Activated gamma-delta T cell treated with anti-CD3 and anti-CD28 coated beads, Interleukin-2, amount 50 U/mL, for 16 hours (primary cell): ENCODE measurements at places on chromosomes 1 and 21.

GRCh38 chr1:78032996-78033796 lies 12.6 kb upstream of the GIPC2 start:
- no peak for DNase-seq

- no peak for DNase-seq
Measured at GRCh38 chr1:226403201-226404034, 4.5 kb downstream of the PARP1 start.

DNA sequence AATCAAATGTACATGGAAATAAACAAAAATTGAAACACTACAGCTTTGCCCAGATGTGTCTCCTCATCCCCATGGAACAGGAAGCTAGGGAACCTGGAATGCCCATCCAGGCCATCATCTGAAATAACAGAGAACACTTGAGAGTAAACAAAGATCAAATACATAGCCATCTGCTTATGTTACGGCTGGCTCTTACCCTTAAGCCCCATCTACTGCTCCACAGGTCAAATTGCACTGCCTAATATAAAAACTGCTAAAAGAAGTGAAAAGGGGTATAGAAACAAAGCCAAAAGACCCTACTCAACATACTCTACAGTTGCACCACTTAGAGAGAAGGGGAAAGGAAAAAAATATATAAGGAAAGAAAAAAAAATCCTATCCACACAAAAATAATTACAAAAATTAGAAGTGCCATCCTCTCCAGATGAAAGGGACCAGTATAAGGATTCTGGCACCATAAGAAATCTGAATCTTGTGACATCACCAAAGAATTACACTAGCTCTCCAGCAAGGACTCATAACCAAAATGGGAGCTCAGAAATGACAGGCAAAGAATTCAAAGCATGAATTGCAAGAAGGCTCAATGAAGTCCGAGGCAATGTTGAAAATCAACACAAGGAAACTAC lies 26.9 kb downstream of the OR6Y1 start:
- no peak for DNase-seq

- DNase-seq: no peak
Measured at GRCh38 chr1:12049616-12050015, 13.5 kb upstream of the TNFRSF8 start.

DNA sequence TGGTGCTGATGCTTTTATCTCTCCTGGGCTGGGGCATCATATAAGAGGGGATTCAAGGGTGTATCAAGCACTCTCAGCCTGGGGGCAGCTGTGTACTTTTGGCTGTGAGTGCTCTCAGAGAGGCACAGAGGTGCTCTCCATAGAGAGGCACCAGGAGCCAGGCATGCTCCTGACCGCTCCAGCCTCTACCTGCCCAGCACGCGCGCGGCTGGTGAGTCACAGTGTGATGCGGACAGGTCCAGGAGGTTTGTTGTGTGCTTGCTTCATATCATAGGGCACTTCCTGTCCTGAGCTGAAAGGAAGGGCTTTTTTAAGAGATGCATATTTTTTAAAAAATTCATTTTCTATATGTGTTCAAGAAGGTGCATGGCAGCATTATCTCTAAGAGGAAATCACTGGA lies 93.6 kb upstream of the BCAR3 start:
- DNase-seq: no peak

- no peak for DNase-seq
Measured at GRCh38 chr1:107689733-107690132, 275.2 kb downstream of the VAV3 start.

DNA sequence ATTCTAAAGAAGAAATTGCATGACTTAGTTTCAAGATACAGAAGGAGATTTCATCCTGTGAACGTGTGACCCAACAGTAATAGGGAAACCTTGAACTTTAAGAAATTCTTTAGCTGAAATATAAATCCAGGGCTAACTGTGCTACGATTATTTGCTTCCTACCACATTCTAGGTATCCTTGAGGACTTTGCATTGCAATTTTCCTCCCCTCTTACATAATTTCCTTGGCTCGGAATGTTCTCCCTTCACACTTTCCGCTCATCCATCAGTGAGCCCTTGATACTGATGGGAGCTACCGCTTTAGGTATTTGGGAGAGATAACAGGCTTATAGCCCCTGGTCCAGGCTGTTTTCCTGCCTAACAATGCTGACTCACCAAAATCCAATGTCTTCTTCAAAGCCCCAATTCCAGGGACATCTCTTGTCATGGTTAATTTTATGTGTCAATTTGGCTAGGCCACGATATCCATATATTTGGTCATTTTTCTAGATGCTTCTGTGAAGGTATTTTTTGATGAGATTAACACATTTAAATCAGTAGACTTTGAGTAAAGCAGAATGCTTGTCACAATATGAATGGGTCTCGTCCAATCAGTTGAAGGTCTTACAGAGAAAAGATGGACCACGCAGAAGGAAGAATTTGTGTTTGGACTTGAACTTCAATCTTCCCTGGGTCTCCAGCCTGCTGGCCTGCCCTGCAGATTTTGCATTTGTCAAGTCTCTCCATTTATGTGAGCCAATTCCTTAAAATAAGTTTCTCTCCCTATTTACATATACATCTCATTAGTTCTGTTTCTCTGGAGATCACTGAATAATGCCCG lies 121.2 kb downstream of the PTPN14 start:
- DNase-seq: no peak

DNA sequence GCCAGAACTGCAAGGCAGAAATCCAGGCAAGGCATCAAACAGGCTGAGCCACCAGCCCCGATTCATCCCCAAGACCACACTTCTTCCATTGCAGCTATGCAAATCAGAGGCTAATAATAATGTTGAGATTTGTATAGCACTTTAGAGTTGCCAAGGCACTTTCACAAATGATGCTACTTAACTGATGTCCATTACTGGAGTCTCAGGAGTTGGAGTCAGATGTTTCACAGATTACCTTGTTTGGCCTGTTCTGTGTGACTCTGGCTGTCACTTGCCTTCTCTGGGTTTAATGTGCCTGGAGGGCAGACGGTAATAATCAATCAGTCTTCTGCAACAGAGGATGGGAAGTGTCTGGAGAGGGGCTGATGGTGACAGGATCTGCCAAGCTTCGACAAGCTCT lies 40.8 kb upstream of the MPZL1 start:
- no peak for DNase-seq

DNA sequence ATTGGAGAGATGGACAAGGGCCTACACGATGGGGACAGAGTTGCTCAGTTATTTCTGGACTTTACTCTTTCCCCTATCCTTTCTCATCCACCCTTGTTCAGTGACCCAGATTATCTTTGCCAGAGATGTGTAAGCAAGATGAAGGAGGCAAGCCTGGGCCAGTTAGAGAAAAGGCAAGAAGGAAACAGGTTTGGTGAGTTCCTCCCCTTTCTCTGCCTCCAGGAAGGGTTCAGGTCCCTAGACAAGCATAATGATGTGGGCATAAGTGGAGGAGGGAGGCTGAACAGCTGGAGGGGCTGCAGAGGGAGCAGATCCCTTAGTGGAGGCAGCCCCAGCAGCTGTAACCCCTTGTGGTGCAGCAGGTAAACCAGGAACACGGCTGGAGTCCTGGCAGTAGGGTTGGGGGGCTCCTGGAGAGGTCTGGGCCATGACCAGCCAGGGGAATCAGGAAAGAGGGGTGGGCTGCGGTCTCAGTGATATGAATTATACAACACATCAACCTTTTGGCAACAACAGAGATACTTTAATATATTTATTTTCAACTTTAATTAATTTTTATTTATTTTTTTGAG lies 9.2 kb upstream of the CDC42 start:
- no peak for DNase-seq

- no peak for DNase-seq
Measured at GRCh38 chr1:206422525-206422924, 47.8 kb upstream of the IKBKE start.

- no peak for DNase-seq
Measured at GRCh38 chr1:93798291-93798690, 80.7 kb downstream of the DNTTIP2 start.

DNA sequence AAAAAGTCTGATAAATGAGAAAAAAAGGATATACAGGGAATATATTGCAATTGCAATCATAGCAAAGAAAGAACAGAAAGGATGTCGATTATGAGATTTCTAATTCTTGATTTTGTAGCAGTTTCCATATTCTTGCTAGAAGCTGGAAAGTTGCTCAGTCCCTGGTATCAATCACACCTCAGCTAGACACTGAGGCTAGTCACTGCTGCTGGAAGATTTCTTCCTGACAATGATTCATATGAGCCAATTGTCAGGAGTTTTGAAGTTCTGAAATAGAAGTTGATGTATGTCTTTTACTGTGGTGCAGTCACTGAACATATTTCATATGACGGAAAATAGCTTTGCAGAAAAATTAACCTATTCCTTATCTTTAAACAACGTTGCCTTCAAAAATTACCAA lies 208.4 kb upstream of the C1orf105 start:
- DNase-seq: no peak

DNA sequence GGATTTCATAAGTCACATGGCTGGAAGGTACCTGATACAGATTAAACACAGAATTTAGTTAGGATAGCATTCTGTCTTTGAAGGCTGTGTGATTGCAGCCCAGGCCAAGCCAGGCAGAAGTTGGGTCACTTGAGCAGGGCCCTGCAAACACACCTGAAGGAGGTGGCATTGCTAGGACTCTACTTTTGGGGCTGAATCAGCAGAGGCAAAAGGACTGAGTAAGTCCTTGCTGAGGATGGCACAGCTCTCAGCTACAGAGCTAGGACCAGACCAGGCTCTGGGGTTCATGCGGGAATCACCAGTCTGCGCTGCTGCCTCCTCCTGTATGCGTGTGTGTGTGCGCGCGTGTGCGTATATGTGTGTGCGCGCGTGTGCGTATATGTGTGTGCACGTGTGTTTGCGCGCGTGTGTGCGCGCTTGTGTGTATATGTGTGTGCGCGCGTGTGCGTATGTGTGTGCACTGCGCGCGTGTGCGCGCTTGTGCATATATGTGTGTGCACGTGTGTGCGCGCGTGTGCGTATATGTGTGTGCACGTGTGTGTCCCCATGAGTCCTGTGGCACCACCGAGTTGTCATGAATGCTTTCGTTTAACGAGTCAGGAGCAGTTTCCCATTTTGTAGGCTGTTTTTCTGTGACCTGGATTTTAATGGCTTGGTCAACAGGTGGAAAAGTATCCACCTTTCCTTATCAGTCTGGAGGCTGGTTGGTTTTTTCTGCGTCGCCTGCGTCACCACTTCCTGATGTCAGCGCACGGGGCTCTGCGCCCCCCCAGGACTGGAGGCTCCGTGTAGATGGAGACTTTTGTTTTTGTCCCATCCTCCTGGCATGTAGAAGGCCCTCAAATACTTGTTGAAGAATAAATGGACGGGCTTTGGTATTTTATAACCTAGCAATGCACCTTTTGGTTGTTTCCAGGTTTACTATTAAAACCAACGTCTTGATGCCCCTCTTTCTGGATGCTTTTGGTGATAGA lies 34.7 kb downstream of the ADARB1 start:
- no peak for DNase-seq

GRCh38 chr1:114510274-114511031 lies 550 bp downstream of the TRIM33 start:
- DNase-seq: no peak

DNA sequence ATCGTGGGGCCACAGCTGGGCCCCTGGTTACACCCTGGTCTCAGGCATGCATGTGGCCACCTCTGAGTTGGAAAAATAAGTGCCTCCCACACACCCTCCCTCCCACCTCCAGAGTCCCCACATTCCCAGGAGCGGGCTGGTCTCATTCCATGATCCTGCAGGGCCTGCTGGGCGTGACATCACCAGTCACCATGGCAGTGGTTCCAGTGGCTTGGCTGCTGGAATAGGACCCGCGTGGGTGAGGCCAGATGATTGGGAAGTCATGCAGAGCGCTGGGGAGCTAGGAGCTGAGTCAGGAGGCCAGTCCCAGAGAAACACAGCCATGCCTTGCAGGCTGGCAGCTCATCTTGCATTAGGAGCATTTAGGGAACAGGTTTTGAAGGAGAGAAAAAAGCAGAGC lies 125.4 kb upstream of the TMEM51 start:
- DNase-seq: no peak

GRCh38 chr1:172359491-172359999 lies 60.9 kb upstream of the C1orf105 start:
- DNase-seq: no peak

- DNase-seq: no peak
Measured at GRCh38 chr1:61518670-61519400, 206.1 kb downstream of the TM2D1 start.

DNA sequence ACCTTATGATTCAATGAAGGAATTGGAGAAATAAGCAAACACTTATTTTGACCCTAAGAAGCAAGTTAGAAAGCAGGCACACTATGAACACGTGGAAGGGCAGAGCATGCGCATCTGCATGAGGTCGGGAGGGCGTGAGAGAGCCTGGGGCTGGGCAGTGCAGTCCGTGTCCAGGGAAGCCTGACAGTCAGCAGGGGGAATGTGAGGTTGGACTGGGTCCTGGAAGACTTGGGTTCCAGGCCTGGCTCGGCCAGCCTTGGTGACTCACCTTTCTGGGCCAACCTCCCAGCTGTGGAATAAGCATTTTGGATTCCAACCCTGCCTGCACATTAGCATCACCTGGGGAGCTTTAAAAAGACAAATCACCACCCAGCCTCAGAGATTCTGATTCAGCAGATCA lies 26.6 kb upstream of the LMX1A start:
- no peak for DNase-seq

GRCh38 chr1:60904099-60904851 lies 178.1 kb upstream of the NFIA start:
- DNase-seq: no peak

DNA sequence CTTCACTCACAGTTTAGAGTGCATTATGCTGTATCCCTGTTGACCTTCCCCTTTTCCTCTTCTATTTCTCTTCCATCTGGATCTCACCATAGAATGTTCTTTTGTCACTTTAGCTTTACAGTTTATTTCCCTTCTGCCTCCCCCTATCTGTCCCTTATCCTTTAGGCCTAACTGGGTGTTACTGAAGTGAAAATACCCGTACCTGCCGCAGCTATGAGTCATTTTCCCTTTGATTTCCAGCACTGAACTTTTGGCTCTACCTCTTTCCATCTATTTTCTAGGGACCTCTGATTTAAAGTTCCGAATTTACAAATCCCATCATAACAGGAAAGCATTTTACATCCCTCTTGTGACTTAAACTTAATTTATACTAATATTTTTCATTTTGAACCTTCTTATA lies 19.7 kb downstream of the ITSN1 start:
- no peak for DNase-seq

DNA sequence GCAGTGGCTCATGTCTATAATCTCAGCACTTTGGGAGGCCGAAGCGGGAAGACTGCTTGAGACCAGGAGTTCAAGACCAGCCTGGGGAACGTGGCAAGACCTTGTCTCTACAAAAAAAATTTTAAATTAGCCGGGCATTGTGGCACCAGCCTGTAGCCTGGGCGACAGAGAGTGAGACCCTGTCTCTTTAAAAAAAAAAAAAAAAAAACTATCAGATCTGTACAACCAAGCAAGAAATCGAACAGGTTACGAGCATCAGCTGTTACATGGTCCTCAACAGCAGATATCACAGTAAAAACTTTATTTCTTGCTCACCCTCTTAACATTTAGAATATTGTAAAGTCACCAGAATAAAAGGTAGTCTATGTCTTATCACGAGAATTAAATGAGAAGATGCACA lies 1.5 kb downstream of the NUP133 start:
- no peak for DNase-seq

DNA sequence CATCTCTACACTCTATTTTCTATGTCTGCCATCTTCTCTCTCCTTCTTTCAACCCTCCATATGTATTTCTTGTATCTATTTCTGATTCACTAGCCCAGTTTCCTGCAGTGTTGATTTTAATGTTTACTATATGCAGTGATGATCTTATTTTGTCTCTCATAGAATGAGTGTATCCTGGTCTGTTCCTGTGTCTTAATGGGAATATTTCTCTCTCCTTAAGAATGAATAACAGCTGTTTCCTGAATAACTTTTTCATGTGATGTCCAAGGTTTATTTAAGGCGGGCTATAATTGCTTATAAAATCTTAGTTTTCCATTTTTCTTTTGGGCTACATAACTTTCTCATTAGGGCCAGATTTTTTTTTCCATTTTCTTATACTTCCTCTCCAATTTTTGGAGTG lies 144.5 kb downstream of the C1orf21 start:
- no peak for DNase-seq
